PC-9 (cell line): ENCODE measurements at places on chromosomes 6 and 20. TPM values are rescaled to one million over a fixed set of nuclear protein-coding genes. Genes with fewer than 3 reads are reported as not detected.

CYB5R4 gene
- total RNA-seq = 15.3 and 22.7 TPM in 2 replicates

PNPLA1 gene
- total RNA-seq = 0.17 TPM in 1 of 2 replicates, not detected in the other

HLA-DRB5 gene
- 0.33 TPM in 1 of 2 replicates, not detected in the other for total RNA-seq

PPP2R5D gene
- 42.9 and 53.7 TPM in 2 replicates for total RNA-seq

EPB41L2 gene
- total RNA-seq = 59.1 and 67.4 TPM in 2 replicates

TFAP2B gene
- not detected in 2 replicates for total RNA-seq

NNAT gene
- not detected in 2 replicates for total RNA-seq

SAMHD1 gene
- 14.0 and 21.2 TPM in 2 replicates for total RNA-seq

SIM1 gene
- total RNA-seq = 0.13 and 0.15 TPM in 2 replicates

PDE7B gene
- total RNA-seq = 0.31 TPM in 1 of 2 replicates, not detected in the other

TTLL9 gene
- total RNA-seq = 1.5 and 1.8 TPM in 2 replicates

PACSIN1 gene
- 5.0 and 6.4 TPM in 2 replicates for total RNA-seq

NMBR gene
- 0.35 TPM in 1 of 2 replicates, not detected in the other for total RNA-seq

EDEM2 gene
- total RNA-seq = 28.6 and 34.9 TPM in 2 replicates

CCM2L gene
- total RNA-seq = 0.31 and 0.35 TPM in 2 replicates

SRSF12 gene
- total RNA-seq = not detected in 2 replicates

GABRR2 gene
- total RNA-seq = 0.52 TPM in 1 of 2 replicates, not detected in the other
